HuH-7 (cell line): ENCODE measurements at places on chromosomes 16 and 17.

- no peak for DNase-seq
Observed at GRCh38 chr17:31857920-31858641, 963 bp downstream of the COPRS start.

GRCh38 chr16:50389900-50390299 is 21.1 kb upstream of the BRD7 start:
- no peak for DNase-seq

DNA sequence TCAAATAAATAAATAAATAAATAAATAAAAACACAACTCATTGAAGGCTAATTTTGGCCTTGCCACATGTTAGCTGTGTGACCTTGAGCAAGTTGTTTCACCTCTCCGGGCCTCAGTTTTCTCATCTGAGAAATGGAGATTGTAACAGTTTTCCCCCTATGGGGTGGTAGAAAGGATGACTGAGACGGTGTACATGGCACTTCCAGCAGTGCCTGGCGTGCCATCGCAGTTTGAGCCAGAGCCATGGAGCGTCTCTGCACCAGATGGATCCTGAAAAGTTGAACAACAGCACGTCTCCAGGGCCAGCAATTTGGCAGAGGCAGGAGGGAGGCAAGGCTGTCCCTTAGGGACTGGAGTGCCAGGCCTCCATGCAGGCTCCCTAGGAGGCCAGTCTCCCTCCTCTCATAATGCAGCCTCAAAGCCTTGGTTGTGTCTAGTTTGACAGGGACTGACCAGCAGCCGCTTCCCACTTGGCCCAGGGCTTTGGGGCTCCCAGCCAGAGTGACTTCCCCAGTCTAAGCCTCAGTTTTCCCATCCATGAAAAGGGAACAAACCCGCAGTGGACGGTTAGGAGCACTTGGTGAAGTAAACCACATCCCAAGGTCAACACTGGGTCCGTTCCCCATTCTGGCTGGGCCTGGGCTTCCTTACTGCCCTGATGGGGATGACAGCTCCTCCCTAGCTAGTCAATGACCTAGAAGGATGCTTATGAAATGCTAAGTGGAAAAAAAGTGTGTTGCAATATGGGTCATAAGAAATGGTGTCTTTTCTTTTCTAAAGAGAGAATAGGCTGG is 19.3 kb downstream of the SOCS1 start:
- DNase-seq: no peak

DNA sequence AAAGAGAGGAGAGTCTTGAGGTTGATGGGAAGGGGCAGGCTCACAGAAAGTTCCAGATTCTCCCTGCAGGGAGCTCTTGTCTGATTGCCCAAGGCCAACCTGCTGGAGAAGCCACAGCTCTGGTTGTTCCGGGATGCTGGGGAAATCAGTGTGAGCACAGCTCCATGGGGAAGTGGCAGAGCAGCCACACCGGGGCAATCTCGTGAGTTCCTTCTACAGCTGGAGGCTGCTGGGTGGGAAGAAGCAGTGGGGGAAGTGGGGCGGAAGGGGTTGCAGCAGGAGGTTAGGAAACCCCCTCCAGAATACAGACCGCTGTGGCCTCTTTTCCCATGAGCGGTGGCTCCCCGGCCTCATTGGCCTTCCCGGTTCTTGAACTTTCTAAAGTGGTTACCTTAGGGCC is 34.0 kb downstream of the KIAA0513 start:
- DNase-seq: no peak

- DNase-seq: no peak
Observed at GRCh38 chr17:53193044-53193443, 629.7 kb upstream of the KIF2B start.

GRCh38 chr17:79414793-79415211 is 196.0 kb downstream of the RBFOX3 start:
- DNase-seq: no peak

GRCh38 chr16:11201498-11202259 is 54.3 kb downstream of the SOCS1 start:
- no peak for DNase-seq

- peak; percentile 69 for DNase-seq
Observed at GRCh38 chr17:68011199-68011665, 15.0 kb upstream of the C17orf58 start.

DNA sequence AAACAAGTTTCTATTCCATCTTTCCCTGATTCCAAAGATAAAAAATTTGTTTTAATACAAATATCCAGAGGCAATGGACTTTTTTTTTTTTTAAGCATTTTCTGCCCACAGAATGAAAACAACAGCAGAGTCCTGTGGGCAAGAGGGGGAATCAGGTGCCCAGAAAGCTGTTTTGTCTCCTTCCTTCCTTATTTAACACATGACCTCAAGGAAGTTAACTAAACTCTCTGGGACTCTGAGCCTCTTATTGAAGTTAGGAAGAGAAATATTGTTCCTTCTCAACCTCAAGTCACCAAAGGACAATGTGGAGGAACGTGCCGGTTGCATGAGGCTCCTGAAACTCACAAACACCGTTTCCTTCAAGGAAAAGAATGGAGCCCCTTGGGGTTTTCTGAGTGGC is 34.9 kb downstream of the LITAF start:
- DNase-seq: no peak

- DNase-seq: no peak
Observed at GRCh38 chr16:3087243-3088235, 11.6 kb downstream of the ZSCAN10 start.

DNA sequence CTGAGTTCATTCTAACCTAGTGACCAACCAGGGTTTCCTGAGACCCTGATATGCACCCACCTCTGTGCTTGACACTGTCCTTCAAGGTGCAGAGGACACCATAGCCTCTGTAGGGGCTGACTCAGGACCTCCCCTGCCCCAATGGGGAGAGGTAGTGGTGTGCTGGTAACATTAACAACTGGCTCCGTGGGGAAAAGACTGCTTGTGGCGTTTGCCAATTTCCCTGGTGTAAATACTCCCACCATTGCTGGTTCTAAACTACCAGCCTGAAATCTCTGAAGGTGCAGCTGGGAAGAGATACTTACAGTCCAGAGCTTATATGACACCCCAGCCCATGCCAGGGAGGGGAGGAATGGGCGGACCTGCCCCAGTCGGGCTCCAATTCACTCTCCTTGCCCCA is 54.9 kb downstream of the ENGASE start:
- no peak for DNase-seq

DNA sequence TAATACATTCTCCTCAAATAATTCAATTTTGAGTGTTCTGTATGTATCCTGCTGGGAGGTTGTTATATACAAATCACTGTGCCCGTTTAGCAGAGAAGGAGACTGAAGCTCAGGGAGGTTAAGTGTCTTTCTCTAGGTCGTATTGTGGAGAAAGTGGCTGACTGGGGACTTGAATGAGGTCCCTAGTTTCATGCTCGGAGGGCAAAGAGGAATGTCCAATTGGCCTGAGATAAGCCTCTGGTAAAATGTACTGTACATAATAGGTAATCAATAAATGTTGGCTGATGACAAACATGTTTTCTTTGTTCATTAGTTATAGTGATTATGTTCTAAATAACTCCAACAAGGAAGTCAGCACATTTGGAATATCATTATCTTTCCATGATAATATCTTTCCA is 442.6 kb downstream of the UTP18 start:
- DNase-seq: no peak

GRCh38 chr17:47840001-47840741 is 902 bp downstream of the SCRN2 start:
- DNase-seq: no peak

- DNase-seq: no peak
Observed at GRCh38 chr16:23181506-23181905, 1.0 kb upstream of the SCNN1G start.

- no peak for DNase-seq
Observed at GRCh38 chr17:4506175-4506813, 7.6 kb downstream of the SPNS2 start.

DNA sequence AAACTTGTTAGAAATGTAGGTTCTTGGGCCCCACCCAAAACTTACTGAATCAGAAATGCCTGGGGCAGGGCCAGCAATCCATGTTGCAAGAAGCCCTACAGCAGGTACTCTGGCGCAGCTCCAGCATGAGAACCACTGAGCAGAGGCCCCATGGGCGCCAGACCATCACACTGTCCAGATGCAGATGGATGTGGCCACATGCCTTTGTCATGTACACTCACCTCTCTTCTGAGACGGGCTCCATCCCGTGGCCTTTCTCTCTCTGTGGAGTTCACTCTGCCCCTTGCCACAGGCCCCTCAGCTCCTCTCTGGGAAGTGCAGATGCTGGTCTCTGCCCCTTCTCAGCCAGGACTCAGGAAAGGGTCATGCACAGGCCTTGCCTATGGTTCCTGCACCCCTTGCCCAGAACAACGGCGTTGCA is 2.3 kb upstream of the CCNF start:
- no peak for DNase-seq

GRCh38 chr16:71927787-71928186 is 32.5 kb downstream of the IST1 start:
- no peak for DNase-seq

DNA sequence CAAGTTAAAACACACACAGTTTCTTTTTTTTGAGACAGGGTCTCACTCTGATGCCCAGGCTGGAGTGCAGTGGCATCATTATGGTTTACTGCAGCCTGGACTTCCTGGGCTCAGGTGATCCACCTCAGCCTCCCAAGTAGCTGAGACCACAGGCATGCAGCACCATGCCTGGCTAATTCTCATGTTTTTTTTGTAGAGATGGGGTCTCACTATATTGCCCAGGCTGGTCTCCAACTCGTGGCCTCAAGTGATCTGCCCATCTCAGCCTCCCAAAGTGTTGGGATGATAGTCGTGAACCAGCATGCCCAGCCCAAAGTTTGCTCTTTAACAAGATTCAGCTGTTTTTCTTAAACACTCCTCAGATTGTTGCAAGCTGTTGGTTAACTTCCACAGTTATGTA is 39.0 kb downstream of the PRPSAP2 start:
- DNase-seq: no peak

DNA sequence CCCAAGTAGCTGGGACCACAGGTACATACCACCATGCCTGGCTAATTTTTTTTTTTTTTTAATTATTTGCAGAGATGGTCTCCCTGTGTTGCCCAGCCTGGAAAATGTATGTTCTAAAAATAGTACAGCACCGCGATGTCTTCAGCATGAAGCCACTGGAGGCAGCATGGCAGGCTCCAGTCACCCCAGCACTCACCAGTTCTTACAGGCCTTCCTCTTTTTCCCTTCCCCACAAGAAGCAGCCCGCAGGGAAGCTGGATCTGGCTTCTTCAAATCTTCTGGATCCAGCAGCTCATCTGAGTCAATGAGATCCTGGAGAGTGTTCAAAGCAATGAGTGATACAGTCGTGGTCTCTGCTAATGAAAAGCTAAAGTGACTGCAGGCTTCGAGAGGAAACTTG is 16.2 kb downstream of the CIAPIN1 start:
- DNase-seq: no peak

GRCh38 chr16:66205287-66206231 is 160.9 kb upstream of the CDH5 start:
- DNase-seq: no peak

DNA sequence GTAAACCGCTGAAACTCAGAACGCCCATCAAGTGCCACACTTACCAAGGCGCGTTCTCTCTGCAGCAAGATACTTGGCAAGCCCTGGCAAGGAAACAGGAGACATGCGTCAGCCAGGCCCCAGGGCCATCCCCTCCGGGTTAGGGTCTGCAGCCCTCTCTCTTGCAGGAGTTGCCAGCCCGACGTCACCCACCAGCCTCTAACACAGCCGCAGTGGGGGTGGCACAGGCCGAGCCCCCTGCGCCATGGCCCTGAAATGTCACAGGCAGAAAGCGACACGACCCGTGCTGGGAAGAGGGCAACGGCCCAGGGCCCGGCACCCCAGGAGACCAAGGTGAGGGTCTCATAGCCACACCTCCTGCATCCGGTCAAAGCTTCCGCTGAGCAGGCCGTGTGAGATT is 21.9 kb downstream of the ELAC2 start:
- DNase-seq: no peak

- no peak for DNase-seq
Observed at GRCh38 chr16:67275321-67275720, 4.0 kb upstream of the PLEKHG4 start.

DNA sequence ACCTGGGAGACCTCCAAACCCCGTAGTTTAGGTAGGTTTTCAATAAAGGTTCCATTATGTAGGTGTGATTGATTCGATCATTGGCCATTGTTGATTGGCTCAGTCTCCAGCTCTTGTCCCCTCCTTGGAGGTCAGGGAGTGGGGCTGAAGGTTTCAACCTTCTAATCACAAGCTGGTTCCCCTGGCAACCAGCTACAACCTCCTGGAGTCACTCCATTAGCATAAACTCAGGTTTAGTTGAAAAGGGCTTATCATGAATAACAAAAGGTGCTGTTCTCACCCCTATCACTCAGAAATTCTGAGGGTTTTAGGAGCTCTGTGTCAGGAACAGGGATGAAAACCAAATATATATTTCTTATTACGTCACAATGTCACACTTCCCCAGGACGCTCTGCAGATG is 28.5 kb downstream of the TMEM132E start:
- DNase-seq: no peak

DNA sequence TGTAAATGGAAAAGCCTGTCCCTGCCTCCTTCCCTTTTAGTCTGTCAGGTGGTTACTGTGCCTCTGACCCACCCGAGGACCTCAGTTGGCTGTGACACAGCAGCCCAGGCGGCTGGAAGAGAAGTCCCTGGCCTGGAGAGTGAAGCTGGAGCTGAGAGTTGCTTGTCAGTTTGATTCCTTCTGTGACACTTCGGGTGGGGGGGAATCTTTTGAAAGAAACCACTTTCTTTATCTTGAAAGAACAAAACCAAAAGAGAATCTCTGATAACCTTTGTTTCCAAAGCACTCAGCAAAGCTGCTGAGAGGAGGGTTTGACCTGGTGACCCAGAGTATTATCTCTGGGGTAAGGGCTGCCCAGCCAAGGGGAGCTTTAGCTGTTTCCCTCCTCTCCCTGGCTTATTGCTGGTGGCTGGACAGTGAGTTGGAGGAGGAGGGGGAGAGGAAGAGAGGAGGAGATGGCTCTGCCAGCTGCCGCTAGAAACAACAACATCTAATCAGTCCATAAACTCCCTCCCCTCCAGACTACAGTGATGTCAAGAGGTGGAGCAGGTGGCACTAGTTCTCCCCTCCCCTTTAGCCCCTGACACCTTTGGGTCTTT is 34.0 kb downstream of the YPEL2 start:
- DNase-seq: no peak

- DNase-seq: no peak
Observed at GRCh38 chr17:34117811-34118210, 137.3 kb upstream of the CCL2 start.
